ENCODE measurements at places on chromosomes 3 and 15. TPM values are rescaled to one million over a fixed set of nuclear protein-coding genes. Genes with fewer than 3 reads are reported as not detected.

ENTPD3 gene
- 0.03 TPM for total RNA-seq

LSMEM2 gene
- total RNA-seq, result 0.10 TPM

CIP2A gene
- 22.8 TPM for total RNA-seq

CHRNA5 gene
- 34.3 TPM for total RNA-seq

LSAMP gene
- total RNA-seq, result 0.14 TPM

LTF gene
- total RNA-seq, result not detected

BCHE gene
- 1.0 TPM for total RNA-seq

Measured in A549 treated with Hydrocortisone at 1 μM for 4 hours (cell line).